ENCODE measurements at places on chromosomes 11 and 22. TPM values are rescaled to one million over a fixed set of nuclear protein-coding genes. Genes with fewer than 3 reads are reported as not detected.

The CASP4 gene
- total RNA-seq, result 138 TPM

The SPON1 gene
- total RNA-seq, result 0.68 TPM

The TRIM48 gene
- total RNA-seq, result not detected

The TRIM66 gene
- 17.8 TPM for total RNA-seq

The PTPRCAP gene
- 398 TPM for total RNA-seq

The APOA1 gene
- total RNA-seq, result not detected

GRCh38 chr22:21741059-21741458 is 5.5 kb upstream of the YPEL1 start:
- H3K4me3 ChIP-seq, result no peak overlapping the region
- no peaks in the 10 kb centered on the region for H3K36me3 ChIP-seq
- no peak for DNase-seq
- peaks cover 17% of the 10 kb centered on the region for H3K27me3 ChIP-seq
- no peak overlapping the region for H3K27ac ChIP-seq
- H3K4me1 ChIP-seq, result no peaks in the 10 kb centered on the region

DNA sequence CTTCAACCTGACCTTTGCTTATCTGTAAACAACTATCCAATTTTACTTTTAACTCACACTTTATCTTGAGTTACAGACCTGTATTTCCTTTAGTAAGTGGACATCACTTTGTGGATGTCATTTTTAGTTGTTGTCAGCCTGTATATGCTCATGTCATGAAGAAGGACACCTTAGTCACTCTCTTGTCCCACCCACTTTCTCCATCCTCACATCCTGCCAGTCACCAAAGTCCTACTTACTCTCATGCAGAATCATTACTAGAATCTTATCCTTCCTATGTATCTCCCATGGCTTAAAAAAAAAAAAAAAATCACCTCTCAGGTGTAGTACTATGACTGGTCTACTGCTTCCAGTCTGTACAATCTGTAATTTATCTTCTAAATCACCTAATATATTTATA is 43.3 kb downstream of the SESN3 start:
- DNase-seq, result no peak
- no peak overlapping the region for H3K27ac ChIP-seq
- H3K27me3 ChIP-seq, result no peaks in the 10 kb centered on the region
- peaks cover 3% of the 10 kb centered on the region for H3K4me1 ChIP-seq
- no peak overlapping the region for H3K4me3 ChIP-seq

DNA sequence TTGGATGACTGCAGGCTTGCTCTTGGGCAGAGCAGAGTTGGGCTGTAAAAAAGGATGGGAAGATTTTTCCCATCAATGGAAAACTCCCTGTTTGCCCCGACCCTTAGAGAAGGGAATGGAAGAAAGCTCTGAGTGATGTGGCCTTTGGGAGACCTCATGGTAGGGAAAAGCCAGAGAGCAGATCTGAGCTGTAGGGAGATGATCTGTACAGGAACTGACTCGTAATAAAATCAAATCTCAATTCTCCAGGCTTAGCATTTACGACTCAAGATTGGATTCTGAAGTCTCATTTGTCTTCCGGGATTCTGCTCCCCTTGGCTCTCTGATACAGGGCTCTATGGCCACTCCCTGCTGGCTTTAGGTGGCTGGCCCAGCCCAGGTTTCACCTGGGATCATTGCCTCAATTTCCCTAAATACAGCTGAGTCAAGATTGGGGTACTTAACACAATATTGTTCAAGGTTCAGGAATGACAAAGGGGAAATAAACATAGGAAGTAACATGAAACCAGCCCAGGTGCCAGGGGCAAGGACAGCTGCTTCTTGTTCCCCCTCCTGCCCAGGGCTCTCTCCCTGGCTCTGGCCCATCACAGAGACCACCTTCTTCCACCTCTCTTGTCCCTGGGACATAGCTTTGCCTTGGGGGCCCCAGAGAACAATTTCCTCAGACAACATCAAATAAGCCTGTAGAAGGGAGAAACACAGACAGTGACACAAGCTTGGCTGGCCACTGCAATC is 38.4 kb upstream of the THY1 start:
- no peak for DNase-seq
- peaks cover 2% of the 10 kb centered on the region for H3K4me1 ChIP-seq
- H3K4me3 ChIP-seq, result no peak overlapping the region
- H3K27ac ChIP-seq, result no peak overlapping the region
- peaks cover 49% of the 10 kb centered on the region for H3K27me3 ChIP-seq

- H3K4me3 ChIP-seq, result no peak overlapping the region
- H3K36me3 ChIP-seq, result no peaks in the 10 kb centered on the region
- H3K27ac ChIP-seq, result no peak overlapping the region
- H3K27me3 ChIP-seq, result no peaks in the 10 kb centered on the region
Observed at GRCh38 chr11:74494916-74495315, 1.4 kb upstream of the LIPT2 start.

DNA sequence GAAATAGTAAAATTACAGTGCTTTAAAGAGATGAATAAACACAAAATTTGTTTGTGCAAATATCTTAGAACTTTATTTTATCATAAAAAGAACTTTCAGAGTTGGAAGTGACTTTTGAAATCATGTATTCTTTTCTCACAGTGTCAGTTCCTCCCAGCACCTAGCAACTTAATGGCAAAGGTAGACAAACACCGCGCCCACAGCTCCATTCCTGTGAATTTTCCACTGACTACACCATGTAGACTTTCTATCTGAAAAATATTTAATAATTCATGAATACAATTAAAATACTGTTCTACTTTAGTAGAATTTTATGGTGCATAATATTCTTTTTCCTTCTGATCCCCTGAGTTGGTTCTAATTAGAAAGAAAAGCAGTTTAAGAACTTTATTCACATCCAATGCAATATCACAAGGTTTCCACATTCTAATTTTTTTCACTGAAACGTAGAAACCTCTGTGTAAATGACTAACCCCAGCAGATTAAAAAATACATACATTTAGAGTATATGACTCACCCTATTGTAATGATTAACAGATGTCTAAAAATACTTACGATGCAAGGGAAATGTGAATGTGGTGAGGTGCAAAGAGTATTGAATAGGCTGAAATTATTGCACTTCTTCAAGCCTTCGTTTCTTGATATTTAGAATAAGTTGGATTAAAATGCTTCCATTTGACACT is 218.2 kb upstream of the CCDC179 start:
- H3K36me3 ChIP-seq, result no peaks in the 10 kb centered on the region
- DNase-seq, result no peak
- no peaks in the 10 kb centered on the region for H3K4me1 ChIP-seq
- H3K27me3 ChIP-seq, result no peaks in the 10 kb centered on the region
- no peak overlapping the region for H3K4me3 ChIP-seq
- H3K27ac ChIP-seq, result no peak overlapping the region

Measured in activated CD4-positive, alpha-beta memory T cell treated with anti-CD3 and anti-CD28 coated beads, Interleukin-2, amount 10 ng/mL, durations not matched to agents 7 days and 5 days (primary cell).